ENCODE measurements at places on chromosomes 7 and 10.

DNA sequence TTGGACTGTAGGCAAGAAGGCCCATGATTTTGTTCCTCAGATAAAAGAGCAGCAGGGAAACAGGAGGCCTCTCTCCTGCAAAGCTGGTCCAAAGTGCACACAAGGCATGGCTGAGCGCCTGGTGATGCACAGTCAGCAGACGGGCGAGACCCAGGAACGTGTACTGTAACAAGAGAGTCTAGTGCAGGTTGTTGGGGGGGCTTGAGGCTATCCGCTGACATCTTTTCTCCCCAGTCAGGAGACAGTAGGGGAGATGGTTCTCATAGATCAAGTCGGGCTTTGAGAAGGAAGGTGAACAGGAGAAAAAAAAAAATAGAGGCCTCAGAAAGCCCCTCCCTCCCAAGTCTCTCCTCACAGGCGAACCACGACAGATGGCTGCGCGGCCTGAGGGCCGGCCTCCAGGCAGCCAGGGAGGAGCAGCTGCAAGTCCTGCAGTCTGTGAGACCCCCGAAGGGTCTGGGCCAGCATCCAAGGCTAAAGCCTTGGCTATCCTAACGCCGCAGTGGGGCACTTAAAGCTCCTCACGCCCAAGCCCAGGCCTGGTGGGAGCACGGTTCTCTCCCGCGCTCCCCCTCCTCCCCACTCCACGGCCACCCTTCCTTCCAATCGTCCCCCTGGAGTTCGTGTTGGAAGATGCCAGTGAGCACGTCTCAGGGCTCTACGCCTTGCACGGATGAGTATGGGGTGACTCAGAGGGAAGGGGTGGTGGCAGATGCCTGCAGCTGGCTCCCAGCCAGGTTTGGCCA lies 68.3 kb downstream of the PRKAG2 start:
- no peak for DNase-seq

- no peak for DNase-seq
Measured at GRCh38 chr10:117960345-117960935, 86.3 kb downstream of the RAB11FIP2 start.

GRCh38 chr7:35584990-35585389 lies 109.9 kb downstream of the HERPUD2 start:
- no peak for DNase-seq

- DNase-seq = no peak
Measured at GRCh38 chr7:143073556-143073955, 21.4 kb downstream of the OR6V1 start.

GRCh38 chr10:33731322-33731721 lies 396.9 kb upstream of the NRP1 start:
- no peak for DNase-seq

- DNase-seq = no peak
Measured at GRCh38 chr7:33517191-33517590, 387.8 kb downstream of the BBS9 start.

GRCh38 chr7:108246227-108246837 lies 116.2 kb upstream of the LAMB4 start:
- DNase-seq = no peak

DNA sequence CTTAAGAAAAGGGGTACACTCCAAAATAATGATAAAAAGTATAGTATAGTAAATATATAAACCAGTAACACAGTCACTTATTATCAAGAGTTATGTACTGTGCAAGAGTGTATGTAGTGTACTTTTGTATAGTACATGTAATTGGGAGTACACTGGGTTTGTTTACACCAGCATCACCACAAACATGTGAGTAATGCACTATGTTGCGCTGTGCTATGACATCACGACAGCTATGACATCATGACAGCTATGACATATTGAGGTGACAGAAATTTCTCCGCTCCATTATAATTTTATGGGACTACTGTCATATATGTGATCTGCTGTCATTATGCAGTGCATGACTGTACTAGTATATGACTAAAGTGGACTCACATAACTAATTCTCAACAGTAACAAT lies 84.6 kb downstream of the KMT2C start:
- DNase-seq = no peak

DNA sequence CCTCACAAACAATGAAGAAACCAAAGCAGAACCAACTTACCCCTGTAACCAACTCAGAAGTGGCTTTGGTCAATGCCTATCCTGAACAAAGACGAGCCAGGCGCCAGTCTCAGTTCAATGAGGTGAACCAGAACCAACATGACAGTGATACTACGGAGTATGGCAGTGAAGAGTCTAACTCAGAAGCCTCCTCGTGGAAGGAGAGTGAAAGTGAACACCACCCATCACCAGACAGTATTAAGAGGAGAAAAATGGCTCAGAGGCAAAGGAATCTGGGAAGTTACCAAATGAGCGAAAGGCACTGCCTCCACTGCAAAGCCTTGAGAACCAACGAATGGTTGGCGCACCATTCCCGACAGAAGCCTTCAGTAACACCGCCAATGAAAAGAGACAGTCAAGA lies 8.4 kb downstream of the SSMEM1 start:
- DNase-seq = no peak

GRCh38 chr10:12902851-12903358 lies 98.6 kb downstream of the CCDC3 start:
- no peak for DNase-seq

DNA sequence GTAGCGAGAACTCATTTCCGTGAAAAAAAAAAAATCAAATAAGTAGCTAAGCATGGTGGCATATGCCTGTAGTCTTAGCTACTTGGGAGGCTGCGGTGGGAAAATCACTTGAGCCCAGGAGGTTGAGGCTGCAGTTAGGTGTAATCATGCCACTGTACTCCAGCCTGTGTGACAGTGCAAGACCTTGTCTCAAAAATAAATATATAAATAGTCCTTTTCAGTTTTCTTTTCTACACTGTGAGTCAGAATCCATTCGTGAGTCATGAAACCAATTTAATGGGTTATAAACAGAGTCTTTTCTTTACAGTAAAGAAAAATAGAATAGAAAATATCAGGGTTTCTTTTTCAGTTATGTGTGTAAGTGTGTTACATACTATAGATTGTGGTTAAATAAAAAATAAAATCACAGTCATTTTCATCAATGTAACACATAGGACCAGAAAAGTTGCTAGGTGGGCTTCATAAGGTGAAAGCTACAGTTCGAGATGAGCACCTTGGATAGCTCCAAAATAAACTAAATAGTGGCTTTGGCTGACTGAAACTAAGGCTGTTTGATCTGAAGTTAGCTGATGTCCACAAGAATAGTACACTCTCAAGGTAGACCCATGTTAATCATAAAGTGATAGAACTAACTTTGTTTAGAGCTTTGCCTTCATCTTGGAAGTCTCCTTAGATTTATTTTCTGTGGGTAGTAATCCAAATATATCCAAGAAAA lies 781.1 kb downstream of the GATA3 start:
- no peak for DNase-seq

DNA sequence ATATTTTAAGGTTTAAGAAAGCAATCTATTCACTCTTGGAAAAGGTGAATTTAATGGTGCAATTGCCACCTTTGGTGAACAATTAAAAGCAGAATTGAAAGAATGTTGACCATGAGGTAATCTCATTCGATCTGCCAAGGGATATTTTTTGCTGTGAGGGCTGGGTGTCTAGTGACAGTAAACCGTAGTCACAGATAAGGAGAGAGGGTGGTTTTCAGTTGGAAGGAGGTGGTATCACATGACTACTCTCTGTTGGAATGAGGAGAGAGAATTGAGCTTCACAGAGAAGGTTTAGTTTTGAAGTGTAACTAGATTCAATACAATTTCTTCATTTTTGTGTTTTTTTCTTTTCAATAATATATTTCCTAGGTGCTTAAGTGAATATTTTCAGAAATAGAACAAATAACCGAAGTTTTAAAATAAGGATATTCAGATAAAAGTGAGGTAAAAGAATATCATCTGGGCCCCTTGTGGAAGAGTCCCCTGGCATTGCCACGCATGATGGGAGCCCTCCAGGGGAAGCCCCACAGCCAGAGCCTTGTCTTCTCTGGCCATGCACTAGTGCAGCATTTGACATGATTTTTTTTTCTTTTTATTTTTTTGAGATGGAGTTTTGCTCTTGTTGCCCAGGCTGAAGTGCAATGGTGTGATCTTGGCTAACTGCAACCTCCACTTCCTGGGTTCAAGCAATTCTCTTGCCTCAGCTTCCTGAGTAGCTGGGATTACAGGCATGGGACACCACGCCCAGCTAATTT lies 73.4 kb downstream of the GPR141 start:
- DNase-seq = no peak

DNA sequence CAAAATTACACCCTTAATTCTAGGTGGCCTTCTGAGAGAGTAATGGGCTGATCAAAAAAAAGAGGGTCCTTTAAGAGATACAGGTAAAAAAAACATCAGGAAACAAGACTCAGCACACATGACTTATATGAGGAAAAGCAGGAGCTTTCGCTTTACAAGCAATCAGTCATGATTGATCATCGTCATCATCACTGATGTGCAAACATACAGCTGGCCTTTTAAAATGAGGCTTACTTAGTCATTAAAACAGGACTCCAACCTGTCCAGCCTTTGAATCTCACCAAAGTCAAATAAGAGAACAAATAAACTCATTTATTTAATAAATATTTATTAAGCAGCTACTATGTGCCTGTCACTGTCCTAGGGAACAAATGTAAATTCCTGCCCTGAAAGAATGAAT lies 255.3 kb downstream of the SKAP2 start:
- no peak for DNase-seq

DNA sequence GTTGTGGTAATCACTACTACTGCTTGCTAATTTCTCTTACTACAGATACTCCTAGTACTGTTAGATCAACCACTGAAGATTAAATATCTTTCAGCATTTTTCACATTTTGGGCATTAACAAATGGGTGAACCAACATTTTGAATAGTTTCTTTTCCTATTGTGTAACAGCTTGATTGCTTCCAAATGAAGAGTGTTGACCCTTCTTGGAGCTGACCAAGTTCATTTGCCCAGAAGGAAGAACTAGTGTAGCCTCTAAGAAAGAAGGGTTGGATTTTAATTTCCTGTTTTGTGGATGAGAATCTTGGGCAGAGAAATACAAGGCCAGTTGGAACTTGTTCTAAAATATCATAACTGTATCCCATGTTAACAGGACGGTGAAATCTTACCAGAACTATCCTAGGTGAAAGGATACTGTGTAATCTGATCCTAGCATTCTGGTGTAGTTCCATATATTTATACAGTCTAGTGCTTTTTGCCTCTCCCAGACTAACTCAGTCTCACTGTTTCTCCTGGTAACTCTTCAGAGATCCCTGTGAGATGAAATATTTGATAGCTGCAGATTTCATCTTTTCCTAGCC lies 37.3 kb downstream of the SND1 start:
- no peak for DNase-seq

DNA sequence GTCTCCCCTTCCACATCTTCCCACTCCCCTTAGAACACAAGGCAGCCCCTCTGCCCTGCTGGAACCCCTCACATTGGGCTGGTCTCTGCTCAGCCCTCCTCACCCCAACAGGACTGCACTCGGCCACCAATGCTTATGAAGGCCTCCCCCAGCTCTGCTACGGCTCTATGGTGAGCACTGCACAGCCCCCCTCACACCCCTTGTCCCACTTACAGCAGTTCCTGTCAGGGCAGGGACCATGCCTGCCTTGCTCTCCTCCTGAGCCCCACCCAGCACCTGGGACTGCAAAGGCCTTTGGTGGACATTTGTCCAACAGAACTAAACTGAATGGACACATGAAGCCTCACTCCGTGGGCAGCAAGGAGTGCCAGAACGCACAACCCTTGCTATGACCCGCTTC lies 171.9 kb downstream of the GRID1 start:
- DNase-seq = no peak

DNA sequence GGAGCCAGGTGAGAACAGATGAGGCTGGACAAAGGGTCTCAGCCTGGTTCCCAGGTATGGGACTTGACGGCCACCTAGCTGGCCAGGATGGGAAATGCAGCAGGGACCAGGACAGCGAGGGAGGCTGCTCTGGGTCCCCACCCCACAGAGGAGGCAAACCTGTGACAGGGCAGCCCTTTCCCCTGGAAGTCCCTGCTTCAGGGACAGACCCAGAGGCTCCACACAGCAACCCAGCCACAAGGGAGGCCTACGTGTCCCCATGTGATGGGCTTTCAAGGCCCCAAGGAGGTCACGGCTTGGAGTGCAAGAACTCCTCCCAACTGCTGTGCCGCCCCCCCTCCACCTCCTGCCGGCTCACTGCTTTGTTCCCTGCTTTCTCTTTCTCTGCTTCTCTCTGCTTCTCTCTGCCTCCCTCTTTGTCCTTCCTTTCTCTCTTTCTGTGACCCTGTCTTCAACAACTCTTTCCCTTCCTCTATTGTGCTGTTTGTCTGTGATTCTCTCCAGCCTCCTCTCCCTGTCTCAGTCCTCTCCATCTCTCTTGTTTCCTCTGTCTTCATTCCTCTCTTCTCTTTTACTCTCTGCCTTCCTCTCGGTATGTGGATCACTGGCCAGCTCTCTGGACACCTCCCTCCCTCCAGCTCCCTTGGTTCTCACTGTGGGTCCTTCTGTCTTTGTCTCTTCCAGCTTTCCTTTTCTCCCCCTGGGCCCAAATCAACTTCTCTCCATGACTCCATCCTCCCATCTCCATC lies 9.6 kb upstream of the EIF5AL1 start:
- DNase-seq = no peak

DNA sequence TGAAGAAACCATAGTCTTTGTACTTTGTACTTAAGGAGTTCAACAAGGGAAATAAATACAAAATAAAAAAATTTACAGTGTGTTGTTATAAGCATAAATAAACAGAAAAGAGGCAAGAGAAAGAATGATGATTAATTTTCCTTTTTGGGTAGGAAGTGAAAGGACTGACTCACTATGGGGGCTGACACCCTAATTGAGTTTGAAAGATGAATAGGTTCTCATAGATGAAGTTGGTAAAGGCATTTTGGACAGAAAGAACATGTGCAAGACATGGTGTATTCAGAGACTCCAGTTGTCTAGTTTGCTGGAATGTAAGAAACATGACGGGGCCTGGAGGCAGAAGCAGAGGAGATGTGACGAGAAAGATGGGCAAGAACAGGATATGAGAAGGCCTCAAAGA lies 83.7 kb downstream of the VPS50 start:
- DNase-seq = no peak

DNA sequence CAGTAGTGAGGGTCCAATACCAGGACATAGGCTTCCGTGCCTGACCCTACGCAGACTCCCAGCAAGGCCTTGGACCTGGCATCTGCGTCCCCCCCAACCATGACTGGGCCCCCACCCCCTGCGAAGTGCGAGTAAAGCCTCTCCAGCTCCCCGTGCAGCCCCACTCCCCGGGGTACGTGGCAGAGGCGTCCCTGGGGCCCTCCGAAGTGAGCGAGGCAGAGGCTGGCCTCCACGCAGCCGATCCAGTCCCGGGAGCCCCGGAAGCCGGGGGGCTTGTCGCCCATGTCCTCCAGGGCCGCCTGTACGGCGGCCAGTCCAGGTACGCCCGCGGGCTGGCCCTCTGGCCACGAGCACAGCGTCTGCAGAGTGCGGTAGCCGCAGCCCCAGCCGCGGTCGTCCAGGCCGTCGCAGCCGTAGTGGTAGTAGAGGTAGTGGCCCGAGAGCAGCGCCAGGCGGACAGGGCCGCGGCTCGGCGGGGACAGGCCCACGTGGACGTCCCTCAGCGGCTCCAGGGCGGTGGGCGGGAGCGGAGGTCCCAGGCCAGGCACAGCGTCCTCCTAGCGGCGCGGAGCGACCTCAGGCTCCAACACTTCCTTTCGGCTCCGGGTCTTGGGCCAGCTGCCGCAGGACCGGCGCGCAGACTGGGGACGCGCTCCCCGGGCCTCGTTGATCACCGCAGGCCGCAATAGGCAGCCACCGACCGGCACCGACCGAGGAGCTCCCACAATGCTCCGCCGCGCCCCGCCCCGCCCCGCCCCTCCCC lies at the start of gene UFSP1:
UFSP1 (minus strand) TSS at position 728 of the 763 bp plus-strand sequence; CDS start at position 284, 444 bp downstream.
- DNase-seq = no peak

- DNase-seq = no peak
Measured at GRCh38 chr7:105760551-105761447, 115.6 kb downstream of the ATXN7L1 start.

GRCh38 chr10:99631496-99631895 lies 11.3 kb upstream of the SLC25A28 start:
- no peak for DNase-seq
